ENCODE measurements at places on chromosomes 7 and 10. TPM values are rescaled to one million over a fixed set of nuclear protein-coding genes. Genes with fewer than 3 reads are reported as not detected.

DNA sequence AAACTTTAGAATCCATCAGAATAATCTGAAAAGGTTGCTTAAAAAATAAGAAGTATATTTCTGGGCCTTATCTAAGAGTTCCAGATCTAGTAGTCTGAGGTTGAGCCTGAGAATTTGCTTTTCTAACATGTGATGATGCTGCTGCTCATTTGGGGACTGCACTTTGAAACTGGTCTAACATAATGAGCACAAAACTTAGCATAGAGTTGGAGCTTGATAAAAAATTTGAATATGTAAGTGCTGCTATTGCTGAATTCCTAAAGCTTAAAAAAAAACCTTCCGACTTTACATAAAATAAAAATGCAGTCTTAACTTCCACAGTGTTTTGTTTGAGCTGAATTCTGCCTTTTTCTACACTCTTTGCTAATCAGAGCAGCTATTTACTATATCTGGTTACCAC is 48.8 kb downstream of the GLCCI1 start:
- no peaks in the 10 kb centered on the region for H3K27me3 ChIP-seq
- H3K27ac ChIP-seq: no peak overlapping the region
- H3K36me3 ChIP-seq: no peaks in the 10 kb centered on the region
- DNase-seq: no peak

- no peak overlapping the region for H3K4me3 ChIP-seq
- H3K27ac ChIP-seq: no peak overlapping the region
- no peak for DNase-seq
- H3K27me3 ChIP-seq: no peaks in the 10 kb centered on the region
- H3K36me3 ChIP-seq: no peaks in the 10 kb centered on the region
- H3K4me1 ChIP-seq: peaks cover 7% of the 10 kb centered on the region
Measured at GRCh38 chr7:26912338-26912737, 47.9 kb upstream of the SKAP2 start.

DNA sequence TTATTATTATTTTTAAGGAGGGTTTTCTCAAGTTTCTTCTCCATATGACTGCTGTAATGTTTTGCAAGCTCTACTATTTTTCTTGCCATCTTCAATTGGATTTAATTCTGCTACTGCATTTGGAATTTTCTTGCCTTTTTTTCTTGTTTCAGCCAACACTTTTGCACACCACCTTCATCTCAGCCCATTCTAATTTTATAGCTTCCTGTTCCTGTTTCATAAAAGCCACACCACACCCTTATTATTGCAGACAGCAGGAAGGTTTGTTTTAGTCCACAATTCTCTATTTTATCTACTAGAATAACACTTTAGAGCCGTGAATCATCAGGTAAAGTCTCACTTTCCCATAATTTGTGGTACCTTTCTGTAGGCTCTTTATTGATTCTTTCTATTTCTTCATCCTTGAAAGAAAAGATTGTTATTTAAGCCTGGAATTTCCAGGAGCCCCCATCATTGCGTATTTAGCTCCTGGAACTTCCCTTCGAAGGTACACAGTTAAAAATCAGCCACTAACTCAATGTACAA is 209.3 kb upstream of the TBX20 start:
- no peak overlapping the region for H3K27ac ChIP-seq
- no peak overlapping the region for H3K4me3 ChIP-seq
- H3K36me3 ChIP-seq: no peaks in the 10 kb centered on the region
- no peaks in the 10 kb centered on the region for H3K4me1 ChIP-seq
- no peaks in the 10 kb centered on the region for H3K27me3 ChIP-seq

FAM171A1 gene
- 9.7 TPM for total RNA-seq

GPRIN2 gene
- total RNA-seq: 0.27 TPM

DNA sequence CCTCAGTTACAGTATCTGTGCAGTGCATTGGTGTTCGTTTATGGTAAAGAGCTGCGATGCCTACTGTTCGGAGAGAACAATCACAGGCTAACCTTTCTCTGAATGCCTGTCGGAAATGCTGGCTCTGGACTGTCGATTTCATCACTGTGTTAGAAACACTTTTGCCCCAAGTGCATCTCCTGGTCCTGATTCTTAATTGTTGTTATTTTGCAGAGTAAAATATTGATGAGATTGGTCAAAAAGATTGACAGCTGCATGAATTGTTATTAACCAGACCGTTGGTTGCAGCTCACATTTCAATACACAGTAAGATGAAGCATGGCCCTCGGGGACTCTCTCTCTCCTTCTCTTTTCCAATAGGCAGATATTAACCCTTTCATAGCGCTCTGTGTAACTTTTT is 557.4 kb upstream of the ADARB2 start:
- H3K4me3 ChIP-seq: no peak overlapping the region
- H3K27me3 ChIP-seq: no peaks in the 10 kb centered on the region
- no peak for DNase-seq
- H3K36me3 ChIP-seq: no peaks in the 10 kb centered on the region
- H3K27ac ChIP-seq: no peak overlapping the region

DNA sequence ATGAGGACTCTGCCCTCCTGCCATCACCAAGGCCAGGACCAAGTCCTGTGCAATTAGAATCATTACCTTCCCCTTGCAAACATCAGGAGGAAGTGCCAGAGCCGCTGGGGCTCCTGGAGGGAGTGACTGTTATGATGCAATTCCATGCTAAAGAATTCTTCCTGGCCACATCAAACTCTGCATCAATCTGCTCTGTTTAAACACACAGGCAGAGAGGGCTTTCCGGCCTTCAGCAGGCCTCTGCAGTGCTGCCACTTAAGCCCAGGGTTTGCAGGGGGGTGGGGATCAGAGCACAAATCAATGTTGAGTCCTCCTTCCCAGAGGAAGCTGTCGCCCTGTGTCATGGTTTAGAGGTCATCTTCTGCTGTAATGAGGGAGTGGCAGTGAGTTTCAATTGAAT is 58.1 kb downstream of the CTBP2 start:
- DNase-seq: no peak
- no peaks in the 10 kb centered on the region for H3K36me3 ChIP-seq
- no peak overlapping the region for H3K4me3 ChIP-seq
- peaks cover 15% of the 10 kb centered on the region for H3K4me1 ChIP-seq
- H3K27me3 ChIP-seq: no peaks in the 10 kb centered on the region

HDAC9 gene
- 38.2 TPM for total RNA-seq

- H3K27me3 ChIP-seq: no peaks in the 10 kb centered on the region
- no peak overlapping the region for H3K4me3 ChIP-seq
- no peak for DNase-seq
- H3K27ac ChIP-seq: no peak overlapping the region
Measured at GRCh38 chr10:50211670-50212069, 39.6 kb downstream of the ASAH2 start.

ATOH7 gene
- not detected for total RNA-seq

DNA sequence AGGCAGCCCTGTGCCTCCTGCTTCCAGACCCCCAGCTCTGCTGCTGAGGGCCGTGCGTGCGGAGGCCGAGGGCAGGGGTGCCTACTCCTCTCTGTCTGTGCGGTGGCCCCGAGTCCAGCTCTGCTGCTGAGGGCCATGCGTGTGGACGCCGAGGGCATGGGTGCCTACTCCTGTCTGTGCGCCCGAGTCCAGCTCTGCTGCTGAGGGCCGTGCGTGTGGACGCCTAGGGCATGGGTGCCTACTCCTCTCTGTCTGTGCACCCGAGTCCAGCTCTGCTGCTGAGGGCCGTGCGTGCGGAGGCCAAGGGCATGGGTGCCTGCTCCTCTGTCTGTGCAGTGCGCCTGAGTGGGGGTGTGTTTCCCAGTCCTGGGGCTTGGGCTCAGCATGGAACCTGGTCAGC is 142.7 kb downstream of the ZMYND11 start:
- DNase-seq: no peak
- H3K4me3 ChIP-seq: no peak overlapping the region
- no peaks in the 10 kb centered on the region for H3K4me1 ChIP-seq
- H3K27me3 ChIP-seq: no peaks in the 10 kb centered on the region
- peaks cover 37% of the 10 kb centered on the region for H3K36me3 ChIP-seq
- no peak overlapping the region for H3K27ac ChIP-seq

- H3K27ac ChIP-seq: no peak overlapping the region
- DNase-seq: no peak
- H3K27me3 ChIP-seq: no peaks in the 10 kb centered on the region
- peaks cover 34% of the 10 kb centered on the region for H3K4me1 ChIP-seq
- H3K4me3 ChIP-seq: no peak overlapping the region
- peaks cover 4% of the 10 kb centered on the region for H3K36me3 ChIP-seq
Measured at GRCh38 chr7:42020061-42020460, 216.9 kb downstream of the GLI3 start.

DNA sequence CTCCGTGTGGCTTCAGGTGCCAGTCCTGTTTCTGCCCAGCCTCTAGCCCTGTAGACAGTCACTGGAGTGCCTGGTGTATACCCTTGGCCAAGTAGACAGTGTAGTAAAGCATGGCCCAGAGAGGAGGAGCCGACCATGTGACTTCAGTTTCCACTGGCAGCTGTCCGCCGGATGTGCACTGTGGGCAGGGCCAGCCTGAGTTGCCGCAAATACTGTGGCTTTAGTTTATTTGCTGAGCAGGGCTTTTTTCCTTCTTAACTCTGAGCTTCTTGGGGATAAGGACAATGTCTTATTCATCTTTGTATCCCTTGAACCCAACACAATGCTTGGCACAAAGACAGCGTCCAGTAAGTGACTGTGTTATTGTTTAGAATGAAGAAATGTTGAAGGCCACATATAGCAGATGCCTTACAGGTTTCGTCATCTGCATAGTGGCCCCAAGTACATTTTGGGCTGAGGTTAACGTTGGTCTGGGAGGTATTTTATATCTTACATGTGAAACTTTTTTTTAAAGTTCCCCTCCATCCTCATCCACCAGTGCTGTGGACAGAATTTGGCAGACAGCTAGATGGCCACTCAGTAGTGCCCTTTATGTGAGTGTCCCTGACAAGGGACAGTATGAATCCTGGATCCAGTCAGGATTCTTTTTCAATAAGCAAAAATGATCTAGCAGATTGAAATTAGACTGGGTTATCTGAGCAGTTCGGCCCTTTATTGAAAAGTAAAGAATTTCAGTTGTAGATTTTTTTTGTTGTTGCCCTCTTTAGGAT is 40.6 kb downstream of the CYP17A1 start:
- H3K4me1 ChIP-seq: no peaks in the 10 kb centered on the region
- H3K36me3 ChIP-seq: peaks cover 12% of the 10 kb centered on the region

- DNase-seq: no peak
- no peaks in the 10 kb centered on the region for H3K36me3 ChIP-seq
- no peaks in the 10 kb centered on the region for H3K27me3 ChIP-seq
- H3K4me3 ChIP-seq: no peak overlapping the region
Measured at GRCh38 chr7:17535776-17536175, 237.3 kb downstream of the AHR start.

SLC29A4 gene
- total RNA-seq: 0.33 TPM

- no peaks in the 10 kb centered on the region for H3K4me1 ChIP-seq
- H3K36me3 ChIP-seq: no peaks in the 10 kb centered on the region
- no peak overlapping the region for H3K27ac ChIP-seq
- no peak overlapping the region for H3K4me3 ChIP-seq
- DNase-seq: no peak
Measured at GRCh38 chr7:112510001-112510742, 29.4 kb downstream of the LSMEM1 start.

HOXA10 gene
- 63.1 TPM for total RNA-seq

DNA sequence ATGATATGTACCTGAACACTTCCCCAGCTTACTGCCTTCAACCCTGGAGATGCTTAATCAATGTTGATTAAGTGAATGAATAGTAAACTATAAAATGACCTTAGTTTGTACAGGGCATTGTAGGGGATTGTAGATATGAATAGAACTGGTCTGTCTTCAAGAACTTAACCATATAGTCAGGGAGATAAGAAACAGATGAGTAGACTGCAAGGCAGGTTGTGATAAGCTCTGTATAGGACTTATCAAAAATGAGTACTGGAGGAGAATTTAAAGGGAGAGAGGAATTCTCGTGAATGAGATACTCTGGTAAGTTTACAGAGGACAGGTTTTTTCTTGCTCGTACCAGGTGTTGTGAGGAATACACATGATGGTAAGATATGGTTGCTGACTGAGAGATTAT is 27.6 kb downstream of the SGPL1 start:
- H3K27ac ChIP-seq: no peak overlapping the region
- no peak for DNase-seq
- H3K27me3 ChIP-seq: no peaks in the 10 kb centered on the region
- no peaks in the 10 kb centered on the region for H3K36me3 ChIP-seq
- no peak overlapping the region for H3K4me3 ChIP-seq

DNA sequence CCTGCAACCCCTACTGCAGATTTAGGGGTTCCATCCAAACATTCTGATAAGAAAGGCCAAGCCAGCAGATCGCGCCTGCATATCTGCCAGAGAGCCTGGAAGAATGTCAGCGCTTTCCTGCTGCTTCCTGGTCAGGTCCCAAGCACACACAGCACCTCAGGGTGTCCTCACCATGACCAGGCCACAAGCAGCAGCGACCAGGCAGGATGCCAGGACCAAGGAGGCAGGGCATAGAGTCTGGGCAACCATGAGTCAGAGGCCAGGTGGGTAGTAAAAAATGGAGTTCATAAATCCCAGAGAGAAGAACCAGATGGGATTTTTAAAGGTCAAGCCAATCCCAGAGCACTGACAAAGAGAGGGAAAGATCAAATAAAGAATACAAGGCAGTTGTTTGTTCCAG is 5.5 kb upstream of the FAM131B start:
- no peaks in the 10 kb centered on the region for H3K27me3 ChIP-seq
- peak; percentile 85 for DNase-seq
- peak overlapping the region; percentile 46 for H3K27ac ChIP-seq
- H3K4me1 ChIP-seq: no peaks in the 10 kb centered on the region
- H3K36me3 ChIP-seq: no peaks in the 10 kb centered on the region

GRCh38 chr10:93838278-93838677 is 55.5 kb upstream of the SLC35G1 start:
- H3K4me3 ChIP-seq: no peak overlapping the region
- H3K36me3 ChIP-seq: no peaks in the 10 kb centered on the region
- no peaks in the 10 kb centered on the region for H3K27me3 ChIP-seq
- DNase-seq: no peak
- H3K4me1 ChIP-seq: no peaks in the 10 kb centered on the region

GRCh38 chr7:16350634-16351033 is 70.7 kb downstream of the CRPPA start:
- H3K27ac ChIP-seq: no peak overlapping the region
- no peaks in the 10 kb centered on the region for H3K27me3 ChIP-seq
- DNase-seq: no peak
- H3K4me3 ChIP-seq: no peak overlapping the region
- peaks cover 11% of the 10 kb centered on the region for H3K4me1 ChIP-seq
